ENCODE measurements at places on chromosomes 1 and 21.

DNA sequence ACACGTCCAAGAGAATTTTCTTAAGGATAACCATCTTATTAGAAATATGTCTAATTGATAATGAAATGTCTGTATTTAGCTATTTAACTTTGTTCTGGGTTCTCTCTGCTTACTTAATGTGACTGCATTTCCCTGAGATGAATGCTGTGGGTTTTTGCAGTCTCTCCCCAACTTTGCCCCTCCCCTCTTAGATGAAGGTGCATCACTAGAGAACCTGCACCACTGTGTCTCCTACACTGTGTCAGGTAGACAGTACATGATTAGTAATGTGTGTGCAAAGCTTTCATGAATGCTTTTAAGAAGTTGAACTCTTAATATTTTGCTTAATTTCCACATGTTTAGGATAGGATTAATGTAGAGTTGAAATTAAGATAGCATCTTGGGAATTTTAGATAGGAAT lies 51.7 kb downstream of the LRRC8D start:
- no peak for DNase-seq

GRCh38 chr1:150875197-150876118 lies 941 bp downstream of the ARNT start:
- no peak for DNase-seq

- no peak for DNase-seq
These were observed 110.4 kb downstream of the RERE start for GRCh38 chr1:8706995-8707396.

DNA sequence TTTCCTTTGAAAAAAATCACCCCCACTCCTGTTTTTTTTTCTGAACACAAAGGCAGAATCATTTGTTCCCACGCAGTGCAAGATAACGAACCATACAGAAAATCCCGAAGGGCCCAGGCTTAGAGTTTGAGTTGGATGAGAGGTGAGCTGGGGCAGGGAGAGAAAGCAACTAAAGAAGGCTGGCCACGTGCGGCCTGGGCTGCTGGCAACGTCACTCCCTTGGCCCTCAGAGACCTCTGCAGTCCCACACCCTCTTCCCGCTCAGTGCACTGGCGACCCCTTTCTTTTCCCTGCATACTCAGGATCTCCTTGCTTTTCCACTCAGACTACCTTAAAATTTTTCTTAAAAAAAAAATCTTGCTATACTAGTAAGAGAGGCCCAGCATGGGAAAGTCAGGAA lies 28.2 kb upstream of the CRNN start:
- no peak for DNase-seq

DNA sequence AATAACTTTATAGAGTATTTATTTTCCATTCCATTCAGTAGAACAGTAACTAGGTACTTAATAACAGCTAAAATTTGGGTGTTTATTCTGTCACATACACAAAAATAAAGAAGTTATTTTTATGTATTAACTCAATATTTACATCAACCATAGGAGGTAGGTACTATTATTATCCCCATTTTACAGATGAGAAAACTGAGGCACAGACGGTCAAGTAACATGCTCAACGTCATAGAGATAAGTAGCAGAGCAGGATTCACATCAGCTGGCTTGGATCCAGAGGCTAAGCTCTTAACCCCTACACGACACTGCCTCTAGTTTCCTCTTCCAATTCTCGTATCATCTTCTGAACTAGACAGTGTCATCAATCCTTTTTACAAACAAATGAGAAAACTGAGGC lies 9.3 kb downstream of the ZBTB21 start:
- no peak for DNase-seq

- DNase-seq: no peak
These were observed 498.3 kb downstream of the NPHP4 start for GRCh38 chr1:5493851-5494311.

DNA sequence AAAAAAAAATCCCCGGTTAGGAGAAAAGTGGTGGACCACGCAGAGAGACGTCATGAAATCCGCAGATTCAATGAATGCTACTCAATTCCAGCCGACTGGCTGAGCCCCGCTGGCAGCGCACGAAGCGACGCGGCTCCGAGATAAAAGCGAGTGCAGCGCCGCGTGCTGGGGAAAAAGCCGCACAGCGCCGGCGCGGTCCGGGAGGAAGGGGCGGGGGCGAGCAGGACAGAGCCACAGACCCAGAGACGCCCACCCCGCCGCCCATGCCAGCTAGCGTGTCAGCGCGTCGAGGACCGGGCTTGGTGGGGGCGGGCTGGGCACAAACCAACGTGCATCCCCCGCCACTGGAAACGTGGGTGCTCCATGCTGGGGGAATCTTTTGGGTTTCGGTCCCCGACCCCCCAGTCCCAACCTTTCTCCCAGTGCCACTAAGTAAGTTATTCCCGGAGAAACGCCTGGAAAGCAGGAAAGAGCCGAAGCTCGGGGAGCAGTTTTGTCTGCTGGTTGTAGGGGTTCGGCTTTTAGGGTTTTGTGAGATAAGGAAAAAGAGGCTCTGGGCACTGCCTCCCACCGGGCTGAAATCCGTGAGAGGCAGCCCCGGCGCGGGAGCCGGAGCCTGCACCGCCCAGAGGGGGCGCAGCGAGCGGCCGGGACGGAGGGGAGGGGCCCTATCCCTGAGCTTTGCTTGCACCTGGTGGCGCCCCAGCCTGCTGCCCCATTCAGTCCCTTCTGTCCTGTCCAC lies at the start of gene KCNJ6:
TSS of gene KCNJ6 (minus strand) at position 148 of the 742 bp plus-strand sequence. CDS start 75,775 bp downstream, outside the sequence.
- no peak for DNase-seq

GRCh38 chr21:45220071-45220481 lies 67.6 kb downstream of the POFUT2 start:
- no peak for DNase-seq

DNA sequence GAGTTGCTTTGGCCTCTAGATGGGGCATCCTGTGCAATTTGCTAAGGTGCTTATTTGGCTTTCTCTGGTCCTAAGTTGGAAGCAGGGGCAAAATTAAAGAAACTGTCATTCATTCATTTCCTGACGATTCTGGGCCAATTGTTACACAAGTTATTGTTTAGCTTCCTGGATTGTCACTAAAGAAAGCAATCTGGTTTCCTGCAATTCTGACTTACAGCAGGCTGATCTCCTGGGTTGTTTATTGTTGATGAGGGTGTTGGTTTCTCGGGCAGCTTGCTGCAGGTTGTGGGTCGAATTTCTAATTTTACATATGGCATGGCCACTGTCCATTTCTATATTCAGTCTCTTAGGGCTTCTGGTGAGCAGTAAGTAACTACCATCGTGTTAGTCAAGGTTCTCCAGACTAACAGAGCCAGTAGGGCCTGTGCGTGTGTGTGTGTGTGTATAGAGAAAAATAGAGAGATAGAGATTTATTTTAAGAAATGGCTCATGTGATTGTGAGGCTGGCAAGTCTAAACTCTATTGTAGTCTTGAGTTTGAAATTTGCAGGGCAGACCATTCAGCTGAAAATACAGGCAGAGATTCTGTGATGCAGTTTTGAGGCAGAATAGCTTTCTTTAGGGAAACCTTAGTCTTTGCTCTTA lies 30.4 kb downstream of the CTH start:
- no peak for DNase-seq

All from CD4-positive, alpha-beta T cell (primary cell).